ENCODE measurements at places on chromosomes 13 and 19.

DNA sequence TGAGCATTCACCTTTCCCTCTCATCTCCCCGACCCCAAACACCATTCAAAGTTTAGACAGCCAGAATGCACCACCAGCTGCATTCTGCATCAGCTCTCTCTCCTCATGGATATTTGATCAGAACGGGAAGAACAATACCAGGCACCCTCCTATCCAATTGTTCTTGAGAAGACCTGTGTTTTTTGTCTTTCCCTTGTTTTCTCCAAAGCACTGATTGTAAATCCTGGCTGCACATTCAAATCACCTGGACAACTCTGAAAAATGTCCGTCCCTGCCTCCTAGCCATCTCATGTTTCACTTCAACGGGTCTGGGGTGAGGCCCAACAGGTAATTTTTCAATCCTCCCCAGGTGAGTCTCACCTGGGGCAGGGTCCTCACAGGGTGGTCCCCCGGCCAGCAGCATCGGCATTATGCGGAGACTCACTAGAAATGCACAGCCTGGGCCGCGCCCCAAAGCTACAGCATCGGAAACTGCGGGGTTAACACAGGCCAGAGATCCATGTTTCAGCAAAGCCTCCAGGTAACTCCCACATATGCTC lies 5.5 kb downstream of the IRS2 start:
- no peak for DNase-seq

- no peak for DNase-seq
Measured at GRCh38 chr13:26680572-26680971, 80.0 kb downstream of the GPR12 start.

GRCh38 chr13:90824032-90824431 lies 523.5 kb upstream of the MIR17HG start:
- DNase-seq = no peak

- no peak for DNase-seq
Measured at GRCh38 chr13:43122791-43123190, 99.4 kb downstream of the DNAJC15 start.

- DNase-seq = no peak
Measured at GRCh38 chr13:113508521-113509254, 18.2 kb upstream of the DCUN1D2 start.

- no peak for DNase-seq
Measured at GRCh38 chr19:31678421-31678820, 329.2 kb upstream of the TSHZ3 start.

GRCh38 chr13:98878486-98879126 lies 99.3 kb downstream of the DOCK9 start:
- DNase-seq = no peak
